NCI-H526 treated with DMSO at 0.1 percent for 48 hours (cell line): ENCODE measurements at places on chromosomes 1 and 21.

- DNase-seq: no peak
Observed at GRCh38 chr1:38064197-38064903, 17.8 kb upstream of the POU3F1 start.

DNA sequence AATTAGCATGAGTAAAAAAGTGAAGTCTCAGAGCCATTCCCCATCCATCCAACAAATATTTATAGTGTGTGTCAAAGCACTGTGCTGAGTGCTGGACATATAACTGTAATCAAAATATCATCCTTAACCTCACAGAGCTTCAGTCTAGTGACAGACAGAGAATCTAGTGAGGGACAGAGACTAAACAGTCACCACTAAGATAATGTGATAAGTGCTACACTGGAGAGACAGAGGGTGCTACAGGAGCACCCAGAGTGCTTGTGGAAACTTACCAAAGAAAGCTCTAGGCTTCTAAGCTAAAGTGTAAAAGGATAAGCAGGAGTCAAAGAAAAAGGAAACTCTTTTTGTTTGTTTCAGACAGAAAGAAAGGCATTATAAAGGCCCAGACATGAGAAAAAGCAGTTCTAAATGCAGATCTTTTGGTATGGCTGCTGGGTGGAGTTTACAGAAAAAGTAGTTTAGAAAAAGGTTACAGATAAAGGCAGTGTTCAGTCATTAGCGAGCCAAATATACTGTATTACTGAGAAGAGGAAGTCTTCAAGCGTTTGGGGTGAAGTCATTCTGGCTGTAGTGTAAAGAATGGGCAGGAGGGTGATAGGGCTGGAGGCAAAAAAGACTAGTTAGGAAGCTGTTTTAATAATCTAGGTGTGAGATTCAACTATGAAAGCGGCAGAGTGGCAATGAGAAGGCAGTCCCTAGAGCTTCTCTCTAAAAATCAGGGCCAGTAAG lies 83.8 kb downstream of the SCMH1 start:
- DNase-seq: no peak

- no peak for DNase-seq
Observed at GRCh38 chr1:93594603-93594880, 87.1 kb downstream of the BCAR3 start.

- DNase-seq: no peak
Observed at GRCh38 chr1:9435153-9435636, 104.1 kb upstream of the SLC25A33 start.

- no peak for DNase-seq
Observed at GRCh38 chr1:20279509-20279908, 11.2 kb upstream of the VWA5B1 start.

- no peak for DNase-seq
Observed at GRCh38 chr1:33119050-33119449, 38.1 kb downstream of the AZIN2 start.

DNA sequence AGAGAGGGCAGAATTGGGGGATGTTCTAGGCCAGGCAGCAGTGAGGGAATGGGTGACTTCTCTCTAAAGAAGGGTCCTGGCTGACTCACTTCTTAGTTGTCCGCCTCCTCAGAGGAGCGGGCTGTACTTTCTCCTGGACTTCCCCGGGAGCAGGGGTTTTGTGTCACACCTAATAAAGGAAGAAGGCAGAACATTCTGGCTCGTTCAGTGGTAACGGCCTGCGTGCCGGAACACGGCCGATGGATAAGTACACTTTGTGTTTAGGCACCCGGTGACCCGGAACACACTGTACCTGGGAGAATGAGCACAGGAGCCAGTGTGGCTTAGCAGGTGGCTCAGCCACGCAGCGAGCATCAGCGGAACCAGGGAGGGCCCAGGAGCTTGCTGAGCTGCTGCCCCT lies 84.7 kb downstream of the FBXO2 start:
- DNase-seq: peak; percentile 7

GRCh38 chr1:201424146-201424545 lies 2.6 kb upstream of the TNNI1 start:
- no peak for DNase-seq

DNA sequence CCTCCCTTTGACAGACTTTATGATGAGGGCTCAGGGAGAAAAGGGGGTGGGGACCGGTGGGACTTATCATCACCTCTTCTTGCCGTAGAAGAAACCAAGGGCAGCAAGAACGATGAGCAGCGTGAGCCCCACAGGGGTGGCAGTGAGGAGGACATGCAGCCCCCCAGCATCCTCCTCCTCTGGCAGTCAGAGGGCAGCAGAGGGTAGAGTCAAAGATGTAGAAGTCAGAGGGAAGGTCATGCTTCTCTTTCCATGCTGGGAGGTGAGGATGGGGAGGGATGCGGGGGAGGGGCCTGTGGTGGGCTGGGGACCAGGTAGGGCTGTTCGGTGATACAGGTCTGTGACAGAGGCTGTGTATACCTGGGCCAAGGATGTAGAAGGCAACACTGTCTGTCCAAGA lies 14.8 kb downstream of the INSRR start:
- DNase-seq: no peak

DNA sequence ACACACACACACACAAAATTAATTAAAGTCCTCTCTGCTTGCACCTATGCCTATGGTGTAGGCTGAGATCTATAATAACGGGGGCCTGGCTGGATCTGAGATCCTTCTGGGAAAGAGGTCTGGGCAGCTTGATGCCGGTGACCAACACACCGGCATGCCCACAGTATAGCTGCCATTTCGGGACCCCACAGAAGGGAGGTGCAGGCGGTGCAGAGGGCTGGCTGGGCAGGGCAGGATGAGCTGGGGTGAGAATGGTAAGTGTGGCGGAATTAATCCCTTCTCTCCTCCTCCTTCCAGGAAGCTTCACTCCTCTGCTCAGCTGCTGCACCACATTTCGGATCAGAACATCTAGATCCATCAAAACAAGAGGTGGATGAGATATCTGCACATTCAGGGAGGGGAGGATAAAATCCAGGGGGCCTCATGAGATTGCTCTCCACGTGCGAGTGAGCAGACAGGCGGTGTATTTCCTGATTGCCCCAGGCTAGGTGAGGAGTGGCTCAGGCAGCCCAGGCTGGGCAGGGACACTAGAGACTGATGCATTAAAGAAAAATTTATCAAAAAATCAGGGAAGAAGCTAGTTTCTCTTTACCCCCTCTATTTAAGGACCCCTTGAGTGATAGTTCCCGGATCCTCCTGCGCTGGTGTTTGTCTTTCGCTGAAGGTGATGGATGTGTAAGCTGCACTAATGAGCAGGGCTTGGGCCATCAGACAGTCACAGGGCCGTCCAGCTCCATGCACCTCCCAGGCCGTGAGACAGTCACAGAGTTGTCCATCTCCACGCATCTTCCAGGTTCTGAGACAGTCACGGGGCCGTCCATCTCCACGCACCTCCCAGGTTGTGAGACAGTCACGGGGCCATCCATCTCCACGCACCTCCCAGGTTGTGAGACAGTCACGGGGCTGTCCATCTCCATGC lies 449.9 kb downstream of the PTPRU start:
- no peak for DNase-seq

- DNase-seq: no peak
Observed at GRCh38 chr1:151728151-151729054, 7.1 kb downstream of the RIIAD1 start.

GRCh38 chr1:93344886-93345632 lies 648 bp upstream of the DR1 start:
- peak; percentile 52 for DNase-seq
